ENCODE measurements at places on chromosomes 3 and 15.

GRCh38 chr15:75647370-75648155, at the start of gene SNX33:
Gene SNX33 (plus strand): TSS chr15:75647912. CDS start chr15:75649103, 1,191 bp downstream.
- peak; percentile 53 for DNase-seq

GRCh38 chr15:88430051-88430450, 37.1 kb downstream of the MRPL46 start:
- no peak for DNase-seq

- DNase-seq: no peak
These were observed 77.8 kb upstream of the LPP start for GRCh38 chr3:188076176-188076575.

DNA sequence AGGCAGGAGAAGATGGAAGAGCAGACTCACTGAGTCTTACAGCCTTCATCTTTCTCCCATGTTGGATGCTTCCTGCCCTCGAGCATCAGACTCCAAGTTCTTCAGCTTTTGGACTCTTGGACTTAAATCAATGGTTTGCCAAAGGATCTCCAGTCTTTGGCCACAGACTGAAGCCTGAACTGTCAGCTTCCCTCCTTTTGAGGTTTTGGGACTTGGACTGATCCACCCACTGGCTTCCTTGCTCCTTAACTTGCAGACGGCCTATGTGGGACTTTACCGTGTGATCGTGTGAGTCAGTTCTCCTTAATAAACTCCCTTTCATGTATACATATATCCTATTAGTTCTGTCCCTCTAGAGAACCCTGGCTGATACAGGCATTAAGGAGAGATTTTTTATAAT, 62.4 kb upstream of the TNIK start:
- DNase-seq: no peak

DNA sequence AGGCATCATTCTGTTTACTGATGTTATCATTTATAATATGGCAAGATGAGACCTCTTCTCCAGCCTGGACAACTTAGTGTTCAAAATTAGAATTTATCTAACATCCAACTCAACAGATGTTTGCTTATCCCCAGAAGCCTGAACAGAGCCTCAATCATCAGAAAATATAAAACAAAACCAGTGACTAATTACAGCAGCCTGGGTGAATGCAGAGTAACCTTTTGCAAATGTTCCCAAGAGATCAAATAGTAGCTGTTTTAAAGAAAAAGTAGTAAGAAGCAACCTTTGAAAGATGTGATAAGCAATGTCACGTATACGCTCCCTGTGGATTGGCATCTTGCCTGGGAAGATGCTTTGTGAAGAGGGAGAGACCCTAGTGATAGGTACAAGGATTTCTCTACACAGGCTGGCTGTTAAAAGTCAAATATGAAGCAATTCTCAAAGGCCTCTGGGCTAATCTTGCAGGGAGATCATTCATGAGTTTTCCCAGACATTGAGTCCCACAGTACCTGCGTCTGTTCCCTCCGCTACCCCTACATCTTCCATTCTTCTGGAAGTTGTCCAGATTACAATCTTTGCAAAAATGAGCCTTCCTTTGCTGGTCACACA, 39.3 kb upstream of the PRICKLE2 start:
- no peak for DNase-seq

- DNase-seq: no peak
These were observed 189.3 kb downstream of the NFKBIZ start for GRCh38 chr3:102038477-102039142.

- no peak for DNase-seq
These were observed 34.4 kb upstream of the TLE3 start for GRCh38 chr15:70132139-70132538.

- no peak for DNase-seq
These were observed 64.9 kb downstream of the ATP10A start for GRCh38 chr15:25797936-25798901.

- DNase-seq: no peak
These were observed 98.7 kb downstream of the SLCO3A1 start for GRCh38 chr15:91952216-91952615.

DNA sequence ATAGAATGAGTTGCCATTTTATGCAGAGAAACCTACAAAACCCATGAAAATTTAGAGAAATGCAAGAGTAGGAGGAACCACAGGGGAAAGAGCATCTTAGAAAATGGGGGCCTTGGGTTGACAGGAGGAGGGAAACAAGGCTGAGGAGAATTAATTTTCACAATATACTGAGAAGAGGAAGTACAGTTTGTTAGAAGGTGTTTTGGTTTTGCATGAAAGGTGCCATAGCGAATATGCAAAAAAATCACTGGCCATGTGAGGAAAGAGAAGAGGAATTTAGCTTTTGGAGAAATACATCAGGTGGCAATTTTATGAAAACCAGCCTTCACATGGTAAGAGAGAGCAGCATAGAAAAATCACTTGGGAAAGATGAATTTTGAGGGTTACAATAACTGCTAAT, 413.9 kb upstream of the C2CD4B start:
- no peak for DNase-seq

- DNase-seq: no peak
These were observed 4.5 kb downstream of the ESYT3 start for GRCh38 chr3:138438896-138439295.

GRCh38 chr3:49119036-49119435, 1.6 kb downstream of the USP19 start:
- DNase-seq: no peak

GRCh38 chr3:38163117-38163840, 2.1 kb upstream of the OXSR1 start:
- peak; percentile 10 for DNase-seq

DNA sequence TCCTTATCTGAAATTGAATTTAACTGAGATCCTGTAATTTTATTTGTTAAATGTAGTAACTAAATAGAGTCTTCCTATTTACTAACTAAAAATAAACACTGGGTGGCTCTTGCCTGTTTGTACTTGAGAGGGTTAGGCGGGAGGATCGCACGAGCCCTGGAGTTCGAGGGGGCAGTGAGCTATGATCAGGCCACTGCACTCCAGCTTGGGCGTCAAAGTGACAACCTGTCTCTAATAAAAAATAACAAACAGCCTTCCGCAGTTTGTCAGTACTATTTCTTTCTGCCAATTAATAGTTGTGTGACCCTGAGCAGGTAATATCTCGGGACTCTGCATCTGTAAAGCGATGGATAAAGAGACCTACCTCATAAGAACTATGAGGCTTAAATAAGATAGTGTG, 768 bp upstream of the PDE12 start:
- DNase-seq: no peak

DNA sequence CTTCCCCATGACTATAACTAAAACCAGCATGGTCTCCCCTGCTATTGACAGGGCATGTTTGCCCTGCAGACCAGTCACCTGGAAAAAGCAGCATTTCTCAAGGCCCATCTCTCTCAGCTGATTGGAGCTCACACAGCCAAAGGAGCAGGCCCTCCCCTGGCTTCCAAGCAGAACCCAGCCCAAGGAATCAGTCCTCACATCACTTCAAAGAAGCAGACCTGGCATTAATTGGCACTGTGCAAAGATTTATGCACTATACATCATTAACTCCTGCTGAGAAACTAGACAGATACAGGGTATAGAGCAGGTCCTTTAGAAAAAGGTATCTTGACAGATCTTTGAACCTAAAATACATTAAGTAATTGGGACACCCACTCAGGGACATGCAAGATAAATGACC, 323.8 kb upstream of the PPP2R3A start:
- no peak for DNase-seq

DNA sequence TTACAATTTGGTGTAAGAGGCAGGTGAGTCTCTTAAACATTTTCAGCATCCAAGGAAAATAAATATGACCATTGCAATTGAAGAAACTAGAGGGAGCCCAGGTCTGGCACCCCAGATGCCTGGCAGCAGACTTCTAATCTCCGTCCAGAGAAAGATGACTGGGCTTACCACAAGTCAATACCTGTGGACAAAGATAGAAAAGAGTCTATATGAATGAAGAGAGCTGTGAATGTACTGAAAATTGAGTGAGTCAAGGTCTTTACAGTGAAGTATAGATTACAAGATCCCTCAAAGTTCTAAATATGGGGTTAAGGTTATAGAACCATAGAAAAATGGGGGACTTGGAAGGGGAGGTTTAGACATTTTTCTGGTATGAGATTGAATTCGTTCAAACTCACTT, 827.4 kb upstream of the NR2F2 start:
- no peak for DNase-seq

- DNase-seq: no peak
These were observed 6.8 kb downstream of the ESYT3 start for GRCh38 chr3:138441256-138441655.

DNA sequence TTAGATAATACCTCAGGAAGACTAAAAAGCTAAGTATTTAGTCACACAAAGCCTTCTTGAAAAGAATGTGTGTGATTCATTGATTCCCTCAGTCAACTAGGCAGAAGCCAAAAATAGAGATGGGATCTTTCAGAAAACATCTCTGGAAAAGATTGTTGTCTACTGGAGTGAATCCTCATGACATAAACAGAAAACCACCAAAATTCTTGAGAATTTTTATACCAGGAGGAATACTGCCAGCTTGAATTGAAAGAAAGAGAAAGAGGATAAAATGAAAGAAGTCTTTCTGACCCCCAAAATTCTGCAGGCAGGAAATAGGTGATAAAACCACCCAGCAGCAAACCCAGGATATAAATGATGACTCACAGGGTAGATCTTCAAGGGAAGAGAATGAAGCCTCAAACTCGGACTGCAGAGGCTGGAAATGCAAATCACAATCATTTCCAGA, 363.1 kb upstream of the PLSCR5 start:
- DNase-seq: no peak

GRCh38 chr15:64813075-64813474, 12.4 kb downstream of the PIF1 start:
- DNase-seq: no peak

GRCh38 chr15:88624156-88624970, 3.2 kb downstream of the AEN start:
- DNase-seq: no peak

DNA sequence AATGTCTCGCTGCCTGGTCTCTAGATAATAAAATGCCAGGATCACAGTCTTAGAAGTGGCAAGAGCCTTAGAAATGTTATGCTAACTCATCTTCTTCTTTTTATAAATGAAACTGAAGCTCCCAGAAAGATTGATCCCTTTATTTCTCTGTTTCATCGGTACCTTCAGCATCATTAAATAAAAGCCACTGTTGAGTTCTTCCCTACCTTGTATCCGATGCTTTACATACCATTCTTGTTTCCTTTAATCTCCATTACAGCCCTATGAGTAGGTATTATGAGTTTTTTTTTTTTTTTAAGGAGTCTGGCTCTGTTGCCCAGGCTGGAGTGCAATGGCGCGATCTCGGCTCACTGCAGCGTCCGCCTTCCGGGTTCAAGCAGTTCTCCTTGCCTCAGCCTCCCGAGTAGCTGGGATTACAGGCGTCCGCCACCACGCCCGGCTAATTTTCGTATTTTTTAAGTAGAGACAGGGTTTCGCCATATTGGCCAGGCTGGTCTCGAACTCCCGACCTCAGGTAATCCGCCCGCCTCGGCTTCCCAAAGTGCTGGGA, 815 bp upstream of the ABCC5 start:
- DNase-seq: no peak

DNA sequence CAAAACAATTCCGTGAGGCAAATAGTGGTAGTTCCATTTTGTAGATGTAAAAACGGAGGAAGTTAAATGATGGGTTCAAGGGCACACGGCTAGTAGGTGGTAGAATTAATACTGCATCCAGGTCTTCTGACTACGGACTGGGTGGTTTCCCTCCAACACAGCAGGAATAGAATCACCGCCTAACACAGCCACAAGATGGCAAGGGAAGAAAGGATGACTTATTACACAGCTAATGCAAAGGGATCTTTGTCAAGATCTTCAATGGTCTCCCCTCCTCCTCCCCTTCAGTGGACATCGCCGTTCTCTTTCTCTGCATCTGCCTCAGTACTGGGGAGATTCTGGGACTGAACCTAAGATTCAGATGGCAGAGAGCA, 524 bp upstream of the TOPBP1 start:
- DNase-seq: no peak

DNA sequence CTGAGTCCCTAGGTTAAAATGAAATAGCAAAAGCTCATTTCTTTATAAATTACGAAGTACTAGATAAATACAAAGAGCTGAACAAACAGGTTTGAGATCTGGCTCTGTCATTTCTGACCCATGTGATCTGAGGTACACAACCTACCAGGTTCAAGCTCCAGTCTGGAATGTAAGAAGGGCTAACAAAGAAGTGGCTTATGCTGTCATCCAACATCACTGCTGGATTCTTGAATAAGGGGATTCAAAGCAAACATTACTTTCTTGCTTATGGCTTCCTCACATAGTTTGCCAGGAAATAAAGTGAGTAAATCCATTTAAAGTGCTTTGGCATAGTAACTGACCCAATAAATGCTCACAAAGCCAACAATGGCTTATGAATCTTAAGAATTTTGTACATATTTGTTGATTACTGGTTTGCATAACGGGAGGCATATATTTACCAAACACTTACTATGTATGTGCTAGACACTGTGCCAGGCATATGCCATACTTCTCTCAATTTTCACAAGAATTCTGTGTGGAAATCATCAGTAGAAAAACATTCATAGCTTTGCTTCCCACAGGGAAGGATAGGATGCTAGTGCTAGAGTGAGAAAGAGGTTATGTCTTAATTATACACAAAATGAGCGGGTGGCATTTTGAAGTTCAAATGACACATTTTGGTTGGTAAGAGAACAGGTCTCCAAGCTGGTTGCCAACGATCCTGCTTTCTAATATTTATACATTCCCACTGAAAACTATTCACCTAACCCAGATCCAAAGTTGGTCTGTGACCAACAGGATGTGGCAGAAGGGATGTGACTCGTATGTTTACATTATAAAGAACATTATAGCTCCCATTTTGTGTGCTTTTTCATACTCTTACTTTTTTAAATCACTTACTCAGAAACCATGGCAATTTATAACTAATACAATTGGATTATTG, 38.7 kb upstream of the CSPG5 start:
- no peak for DNase-seq

GRCh38 chr15:61655881-61656280, 404.4 kb downstream of the VPS13C start:
- no peak for DNase-seq

- no peak for DNase-seq
These were observed 35.9 kb downstream of the ITPR1 start for GRCh38 chr3:4528819-4529600.

DNA sequence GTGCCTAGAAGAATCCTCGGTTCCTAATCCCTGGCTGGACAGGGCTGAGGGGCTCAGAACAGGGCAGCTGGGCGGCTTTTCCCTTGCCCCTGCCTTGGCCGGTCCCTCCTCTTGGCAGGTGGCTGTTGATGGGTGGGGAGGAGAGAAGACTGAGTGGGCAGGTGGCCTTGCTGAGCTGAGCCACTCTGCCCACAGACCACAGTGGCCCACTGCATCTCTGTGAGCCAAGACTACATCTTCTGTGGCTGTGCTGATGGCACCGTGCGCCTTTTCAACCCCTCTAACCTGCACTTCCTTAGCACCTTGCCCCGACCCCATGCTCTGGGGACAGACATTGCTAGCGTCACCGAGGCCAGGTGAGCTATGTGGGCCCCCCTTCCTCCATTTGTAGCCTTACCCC, 14.5 kb upstream of the JMJD7 start:
- DNase-seq: no peak

GRCh38 chr15:68553994-68554720, 24.6 kb upstream of the CORO2B start:
- DNase-seq: peak; percentile 20

Measured in GDM1 (cell line).